Calu3 (cell line): ENCODE measurements at places on chromosomes 12 and 14.
A peak's percentile ranks its signal among the peaks of the same experiment; 100 is the strongest.

- DNase-seq: no peak
Measured at GRCh38 chr12:93740751-93741150, 63.6 kb downstream of the CRADD start.

- no peak for DNase-seq
Measured at GRCh38 chr14:77143071-77143470, 1.5 kb upstream of the ZDHHC22 start.

GRCh38 chr14:76050797-76051392 is 65.3 kb downstream of the IFT43 start:
- DNase-seq: peak; percentile 58

- no peak for DNase-seq
Measured at GRCh38 chr14:64422756-64423155, 34.6 kb downstream of the MTHFD1 start.

DNA sequence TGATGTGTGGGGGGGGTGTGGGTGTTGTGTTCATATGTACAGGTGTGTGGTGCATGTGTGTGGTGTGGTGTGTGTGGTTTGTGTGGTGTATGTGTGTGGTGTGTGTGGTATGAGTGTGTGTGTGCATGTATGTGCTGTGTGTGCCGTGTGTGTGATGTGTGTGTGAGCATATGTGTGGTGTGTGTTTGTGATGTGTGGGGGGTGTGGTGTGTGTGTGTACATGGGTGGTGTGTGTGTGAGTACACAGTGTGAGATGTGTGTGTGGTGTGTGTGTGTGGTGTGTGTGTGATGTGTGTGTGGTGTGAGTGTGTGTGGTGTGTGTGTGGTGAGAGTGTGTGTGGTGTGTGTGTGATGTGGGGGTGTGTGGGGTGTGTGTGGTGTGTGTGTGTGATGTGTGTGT is 24.5 kb upstream of the CMKLR1 start:
- no peak for DNase-seq

DNA sequence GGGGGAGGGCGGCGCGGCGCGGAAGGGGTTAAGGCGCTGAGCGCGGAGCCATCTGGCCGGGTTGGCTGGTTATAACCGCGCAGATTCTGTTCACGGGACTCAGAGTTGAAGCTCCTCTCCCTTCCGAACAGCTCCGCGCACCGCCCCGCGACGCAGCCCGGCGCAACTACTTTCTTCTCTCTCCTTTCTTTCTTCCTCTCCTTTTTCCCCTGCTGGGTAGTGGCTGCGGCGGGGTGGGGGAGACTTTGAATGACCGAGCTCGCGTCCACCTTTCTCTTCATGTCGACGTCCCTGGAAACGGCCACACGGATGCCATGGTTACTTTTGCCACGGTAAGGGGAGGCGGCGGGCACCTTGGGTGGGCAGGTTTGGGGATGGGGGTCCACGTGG is at the start of gene NTF3:
TSS of gene NTF3 (plus strand) at position 98 of the 390 bp plus-strand sequence. CDS start at position 315, 217 bp downstream.
- no peak for DNase-seq

- no peak for DNase-seq
Measured at GRCh38 chr12:86698641-86698980, 442.4 kb upstream of the MGAT4C start.

DNA sequence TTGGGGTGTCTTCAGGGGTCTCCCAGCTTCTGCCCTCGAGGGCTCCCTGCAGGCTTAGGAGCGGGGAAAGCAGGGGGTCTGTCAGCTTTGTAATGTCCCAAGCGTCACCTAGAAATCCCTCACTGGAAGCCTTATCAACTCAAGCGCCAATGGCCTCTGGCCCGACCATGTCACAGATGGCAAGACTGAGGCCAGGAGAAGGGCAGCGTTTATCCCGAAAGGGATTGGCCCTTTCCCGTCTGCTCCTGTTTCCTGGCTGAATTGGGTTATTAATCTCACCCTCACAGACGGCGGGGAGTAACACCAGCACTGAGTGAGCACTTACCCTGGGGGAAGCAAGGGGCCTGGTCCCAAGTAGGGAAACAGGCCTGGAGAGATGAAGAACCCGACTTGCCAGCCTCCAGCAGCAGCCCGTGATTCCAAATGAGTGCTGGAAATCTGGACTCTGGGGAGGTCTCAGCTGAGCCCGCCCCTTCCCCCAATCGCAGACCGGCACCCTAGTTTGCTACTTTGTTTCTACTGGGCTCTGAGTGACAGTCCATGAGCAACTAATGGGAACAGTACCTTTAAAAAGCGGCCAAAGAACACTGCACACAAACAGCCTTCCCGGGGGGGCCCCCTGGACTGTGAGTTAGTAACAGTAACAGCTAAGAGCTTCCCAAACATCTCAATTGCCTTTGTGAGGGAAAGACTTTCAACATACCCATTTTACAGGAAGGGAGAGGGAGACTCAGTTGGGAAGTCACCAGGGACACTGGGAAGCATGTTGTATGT is 2.1 kb upstream of the NCOR2 start:
- DNase-seq: no peak

- no peak for DNase-seq
Measured at GRCh38 chr12:113914176-113914575, 51.9 kb downstream of the RBM19 start.

DNA sequence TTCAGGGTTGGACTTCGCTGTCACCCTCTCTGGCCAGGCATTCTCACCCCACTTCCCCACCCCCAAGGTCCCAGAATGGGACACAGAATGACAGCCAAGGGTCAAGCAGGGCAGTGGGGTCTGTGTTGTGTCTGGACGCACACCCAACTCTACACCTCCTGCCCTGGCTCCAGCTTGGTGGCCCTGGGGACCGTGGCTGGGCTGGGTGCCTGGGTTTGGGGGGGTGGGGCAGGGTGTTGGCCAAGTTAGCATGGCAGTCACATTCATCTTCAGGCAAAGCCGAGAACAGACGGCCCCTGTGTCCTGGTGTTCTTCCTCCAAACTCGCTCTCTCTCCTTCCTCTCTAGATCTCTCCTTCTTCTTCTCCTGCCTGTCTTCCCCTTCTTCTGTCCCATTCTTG is 5.6 kb downstream of the LRP1 start:
- DNase-seq: no peak

- no peak for DNase-seq
Measured at GRCh38 chr14:92794547-92794941, 439 bp downstream of the GOLGA5 start.

- no peak for DNase-seq
Measured at GRCh38 chr14:83707056-83707455, 1822.9 kb upstream of the FLRT2 start.

DNA sequence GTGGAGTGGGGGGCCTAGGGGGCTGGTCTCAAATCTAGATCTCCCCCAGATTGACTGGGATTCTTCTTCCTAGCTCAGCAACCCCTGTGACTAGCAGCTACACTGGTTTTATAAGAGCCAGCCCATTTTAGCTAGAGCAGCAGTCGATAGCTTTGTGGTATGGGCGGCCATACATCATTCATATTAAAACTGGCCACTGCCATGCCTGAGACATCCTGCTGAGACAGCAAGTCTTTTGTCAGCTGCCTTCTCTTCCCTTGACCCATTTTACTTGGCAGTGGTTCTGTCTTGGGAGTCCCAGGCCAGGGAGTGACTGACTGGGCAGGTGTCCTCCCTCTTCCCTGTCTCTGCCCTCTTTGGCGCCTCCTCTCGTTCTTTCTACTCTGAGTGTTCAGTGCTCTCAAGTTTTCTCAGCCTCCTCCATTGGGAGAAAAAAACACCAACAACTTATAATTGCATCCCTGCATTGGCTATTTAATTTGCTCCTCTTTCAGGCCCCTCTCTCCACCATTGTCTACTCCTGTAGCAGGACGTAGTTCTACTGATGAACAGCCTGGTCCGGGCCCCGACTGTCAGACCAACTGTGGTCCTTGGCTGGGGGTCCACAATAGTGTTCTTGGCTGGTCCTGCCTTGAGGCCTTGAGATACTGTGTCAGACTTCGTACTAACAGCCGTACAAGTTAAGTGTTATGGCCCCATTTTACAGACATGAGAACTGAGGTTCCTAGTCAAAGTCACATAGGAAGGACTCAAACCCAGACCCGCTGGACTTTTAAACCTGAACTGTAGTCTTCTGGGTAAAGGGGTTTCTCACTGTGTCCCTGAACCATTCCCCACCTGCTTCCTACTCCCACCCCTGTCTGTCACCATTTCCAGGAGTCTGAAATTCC is 18.3 kb upstream of the JDP2 start:
- no peak for DNase-seq

DNA sequence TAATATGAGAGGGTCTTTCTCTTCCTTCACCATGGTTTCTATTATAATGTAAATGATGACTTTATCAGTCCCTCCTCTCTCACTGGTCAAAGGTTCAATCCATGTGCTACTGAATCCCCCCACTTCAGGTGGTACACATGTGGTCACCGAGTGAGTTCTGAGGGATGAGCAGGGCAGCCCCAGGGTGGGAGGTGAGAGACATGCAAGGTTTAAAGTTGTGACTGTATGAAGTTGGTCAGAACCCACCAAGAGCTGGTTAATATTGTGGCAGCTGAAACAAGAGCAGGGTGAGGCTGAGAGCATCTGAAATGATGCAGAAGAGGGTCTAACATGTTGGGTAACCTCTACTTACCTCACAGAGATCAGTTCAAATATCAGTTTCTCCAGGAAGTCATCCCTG is 444.7 kb upstream of the FBXO33 start:
- no peak for DNase-seq

DNA sequence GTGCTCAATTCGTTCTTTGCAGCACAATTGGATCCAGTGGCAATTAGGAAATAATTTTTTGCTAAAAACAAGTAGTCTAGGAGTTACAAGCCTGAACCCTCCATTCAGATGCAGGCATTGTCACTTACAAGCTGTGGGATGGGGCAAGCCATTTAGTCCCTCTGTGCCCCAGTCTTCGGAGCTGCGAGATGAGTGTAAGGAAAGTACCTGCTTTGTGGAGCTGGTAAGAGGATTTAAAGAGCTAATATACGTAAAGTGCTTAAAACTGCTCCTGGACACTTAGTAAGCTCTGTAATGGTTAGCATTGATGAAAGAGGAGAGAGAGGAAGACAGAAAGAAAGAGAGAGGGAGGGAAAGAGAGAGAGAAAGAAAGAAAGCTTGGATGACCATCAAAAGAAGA is 112.5 kb downstream of the LGMN start:
- DNase-seq: no peak

GRCh38 chr12:75982169-75982564 is 49.4 kb downstream of the PHLDA1 start:
- peak; percentile 47 for DNase-seq

- peak; percentile 50 for DNase-seq
Measured at GRCh38 chr14:54329082-54329695, 67.6 kb upstream of the CDKN3 start.

DNA sequence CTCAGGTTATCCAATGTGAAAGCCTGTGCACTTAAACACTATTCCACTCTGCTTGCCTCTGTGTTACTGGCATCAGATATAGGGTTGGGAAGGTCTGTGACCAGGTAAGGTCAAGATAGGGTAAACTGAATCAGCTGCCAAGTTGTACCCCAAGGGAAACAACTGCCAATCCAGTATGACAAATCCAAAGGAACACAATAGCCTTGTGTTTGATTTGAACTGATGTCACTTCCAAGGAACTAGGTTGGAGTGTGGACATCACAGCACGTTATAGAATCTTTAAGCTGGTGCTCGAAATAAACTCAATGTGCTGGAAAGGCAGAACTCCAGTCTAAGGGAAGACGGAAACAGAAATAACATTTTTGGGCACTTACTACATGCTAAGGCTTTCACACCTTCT is 223.4 kb upstream of the BTG1 start:
- DNase-seq: no peak

GRCh38 chr14:103343164-103343879 is 9.3 kb downstream of the EIF5 start:
- DNase-seq: no peak

GRCh38 chr12:89051065-89051677 is 301.1 kb downstream of the DUSP6 start:
- peak; percentile 52 for DNase-seq

GRCh38 chr12:31009976-31010375 is 63.7 kb upstream of the DDX11 start:
- DNase-seq: no peak

DNA sequence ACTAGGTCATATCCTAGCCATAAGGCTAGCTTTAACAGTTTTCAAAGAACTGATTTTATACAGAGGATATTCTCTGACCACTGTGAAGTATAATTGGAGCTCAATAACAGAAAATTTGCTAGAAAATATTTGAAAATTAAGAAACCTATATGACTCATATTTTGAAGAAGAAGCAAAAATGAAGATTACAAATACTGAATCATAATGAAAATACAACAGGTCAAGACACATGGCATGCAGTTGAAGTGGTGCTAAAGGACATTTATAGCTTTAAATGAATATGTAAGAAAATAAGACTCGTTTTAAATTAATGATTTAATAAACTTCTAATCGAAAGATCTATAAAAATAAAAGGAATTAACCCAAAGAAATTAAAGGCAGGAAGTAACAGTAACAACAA is 1234.6 kb downstream of the SLC16A7 start:
- no peak for DNase-seq

DNA sequence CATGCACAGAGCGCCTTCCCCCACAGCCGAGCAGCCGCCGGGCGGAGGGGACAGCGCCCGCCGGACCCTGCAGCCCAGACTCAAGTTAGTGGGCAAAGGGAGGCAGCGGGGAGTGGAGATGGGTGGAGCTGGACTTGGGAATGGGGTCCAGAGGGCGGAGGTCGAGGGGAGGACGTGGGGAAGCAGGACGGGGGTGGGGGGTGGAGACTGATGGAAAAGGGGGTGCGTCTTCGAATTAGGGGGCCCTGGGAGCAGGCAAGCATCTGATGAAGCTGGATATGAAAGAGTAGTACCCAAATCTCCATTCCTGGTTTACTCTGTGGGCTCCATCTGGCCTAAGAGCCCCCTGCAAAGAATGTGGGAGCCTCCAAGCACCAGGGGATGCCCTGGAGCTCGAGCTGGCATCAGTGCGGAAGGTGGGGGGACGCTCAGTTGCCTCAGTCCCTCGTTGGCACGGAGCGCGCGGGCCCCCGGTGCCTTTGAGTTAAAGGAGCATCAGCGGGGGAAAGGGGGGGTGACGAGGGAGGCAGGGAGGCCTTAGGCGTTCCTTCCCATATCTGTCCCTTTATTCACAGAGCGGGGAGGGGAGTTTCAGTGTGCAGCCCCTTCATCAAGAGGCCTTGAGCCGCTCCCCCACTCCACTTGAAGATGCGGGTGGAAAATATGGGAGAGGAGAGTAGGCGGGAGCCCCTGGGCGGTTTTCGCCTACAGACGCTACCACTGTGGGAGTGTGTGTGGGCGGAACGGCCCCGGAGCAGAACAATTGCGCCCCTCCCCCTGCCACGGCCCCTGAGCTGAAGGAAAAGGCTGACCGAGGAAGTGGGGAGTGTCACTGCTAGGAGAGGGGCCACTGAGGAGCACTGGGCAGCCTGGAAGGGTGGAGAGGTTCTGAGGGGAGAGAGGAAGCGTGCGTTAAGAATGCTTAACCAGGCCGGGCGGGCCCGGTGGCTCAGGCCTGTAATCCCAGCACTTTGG is 644 bp downstream of the NAB2 start:
- DNase-seq: peak; percentile 68

DNA sequence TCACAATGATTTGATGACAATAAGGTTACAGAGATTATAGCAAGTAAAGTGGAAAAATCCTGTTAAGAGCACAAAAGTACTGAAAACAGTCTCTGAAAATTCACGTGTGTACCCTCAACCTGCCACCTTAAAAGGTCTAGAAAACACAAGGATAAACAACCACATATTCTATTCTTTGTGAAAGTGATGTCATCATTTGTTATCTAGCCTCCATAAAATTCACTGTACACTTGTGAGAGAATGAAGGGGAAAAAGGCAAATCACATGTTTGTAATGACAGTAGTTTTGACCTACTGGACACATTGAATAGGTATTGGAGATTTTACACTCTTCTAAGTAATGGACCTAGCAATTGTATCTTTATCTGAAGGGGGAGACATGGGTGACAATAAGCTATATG is 4.0 kb downstream of the PTGDR start:
- DNase-seq: no peak
